Astrocyte of the spinal cord (primary cell): ENCODE measurements at places on chromosomes 4 and X.

DNA sequence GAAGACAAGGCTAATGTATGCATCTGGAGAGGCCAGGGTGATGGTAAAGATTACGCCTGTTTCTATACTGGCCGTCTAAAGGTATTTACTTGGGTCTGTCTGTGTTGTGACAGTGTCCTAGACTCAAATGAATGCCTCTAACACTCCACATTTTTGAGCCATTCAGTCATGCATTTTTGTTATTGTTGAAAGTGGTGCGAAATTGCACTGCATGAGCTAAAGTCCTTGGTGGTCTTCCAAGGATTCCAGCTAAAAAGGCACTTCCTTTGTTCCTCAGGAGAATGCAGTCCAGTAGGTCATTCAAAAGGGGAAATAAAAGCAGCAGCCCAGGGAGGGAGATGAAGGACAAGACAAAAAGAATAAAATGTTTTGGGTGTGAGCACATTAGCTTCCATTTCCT, 3.0 kb downstream of the GPC4 start:
- DNase-seq, result peak; percentile 63

DNA sequence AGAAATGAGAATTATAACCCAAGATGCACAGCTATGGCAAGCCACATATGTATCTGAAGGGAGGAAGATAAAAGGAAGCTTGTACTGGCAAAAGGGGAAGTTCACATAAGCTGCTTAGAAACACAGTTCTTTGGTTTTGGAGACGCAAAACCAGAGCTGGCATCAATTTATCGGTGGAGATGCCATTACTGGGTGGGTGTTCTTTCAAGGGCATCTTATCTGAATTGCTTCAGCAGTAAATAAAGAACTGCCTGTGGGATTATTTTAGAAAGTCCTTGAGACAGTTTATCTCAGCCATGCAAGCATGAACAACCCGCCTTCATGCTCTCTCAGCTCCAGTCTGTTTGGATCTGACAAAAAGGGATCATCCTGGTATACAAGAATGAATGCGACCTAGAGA, 60.8 kb downstream of the DDX60 start:
- no peak for DNase-seq

GRCh38 chr4:148062301-148062950, 330.5 kb downstream of the ARHGAP10 start:
- no peak for DNase-seq

DNA sequence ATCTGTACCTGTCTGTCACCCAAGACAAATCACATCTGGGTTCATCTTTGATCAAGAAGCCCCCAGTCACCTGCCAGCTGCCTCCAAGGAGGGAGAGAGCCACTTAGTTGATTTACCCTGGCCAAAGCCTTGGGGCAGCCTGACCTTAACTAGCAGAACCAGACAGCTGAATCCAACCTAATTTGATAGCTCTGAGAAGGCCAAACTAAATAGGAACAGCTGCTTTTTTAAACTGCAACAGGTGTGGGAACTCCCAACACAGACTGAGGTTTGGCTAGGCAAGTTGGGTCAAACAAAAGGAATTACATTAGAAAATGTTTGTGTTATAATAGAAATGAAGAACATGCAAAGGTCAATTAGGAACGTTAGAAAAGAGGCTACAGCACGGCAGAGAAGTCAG, 375.7 kb downstream of the NLGN4X start:
- no peak for DNase-seq

DNA sequence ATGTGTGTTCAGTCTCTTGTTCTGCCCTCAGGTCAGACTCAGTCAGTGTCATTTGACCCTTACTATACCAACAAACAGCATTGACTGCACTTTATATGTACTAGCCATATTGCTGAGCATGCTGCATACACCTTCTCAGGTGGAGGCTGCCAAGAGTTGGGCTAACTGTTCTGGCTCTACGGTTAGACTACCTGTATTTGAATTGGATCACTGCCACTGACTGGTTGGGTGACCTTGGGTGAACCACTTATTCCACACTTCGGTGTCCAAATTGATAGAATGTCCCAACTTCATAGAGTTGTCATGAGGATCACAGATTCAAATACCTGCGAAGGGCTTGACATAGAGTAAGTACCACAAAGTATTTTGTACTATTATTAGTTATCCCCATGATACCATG, 91.2 kb upstream of the GPR50 start:
- DNase-seq, result no peak

DNA sequence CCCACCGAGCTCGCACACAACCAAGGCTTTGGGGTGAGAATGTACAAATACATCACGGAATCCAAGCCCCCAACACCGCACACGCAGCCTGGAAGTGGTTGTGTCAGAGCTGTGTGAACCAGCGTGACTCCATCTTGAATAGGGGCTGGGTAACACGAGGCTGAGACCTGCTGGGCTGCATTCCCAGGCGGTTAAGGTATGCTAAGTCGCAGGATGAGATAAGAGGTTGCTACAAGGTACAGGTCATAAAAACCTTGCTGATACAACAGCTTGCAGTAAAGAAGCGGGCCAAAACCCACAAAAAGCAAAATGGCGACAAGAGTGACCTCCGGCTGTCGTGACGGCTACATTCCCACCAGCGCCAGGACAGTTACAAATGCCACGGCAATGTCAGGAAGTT, 258.4 kb downstream of the DHRSX start:
- no peak for DNase-seq

DNA sequence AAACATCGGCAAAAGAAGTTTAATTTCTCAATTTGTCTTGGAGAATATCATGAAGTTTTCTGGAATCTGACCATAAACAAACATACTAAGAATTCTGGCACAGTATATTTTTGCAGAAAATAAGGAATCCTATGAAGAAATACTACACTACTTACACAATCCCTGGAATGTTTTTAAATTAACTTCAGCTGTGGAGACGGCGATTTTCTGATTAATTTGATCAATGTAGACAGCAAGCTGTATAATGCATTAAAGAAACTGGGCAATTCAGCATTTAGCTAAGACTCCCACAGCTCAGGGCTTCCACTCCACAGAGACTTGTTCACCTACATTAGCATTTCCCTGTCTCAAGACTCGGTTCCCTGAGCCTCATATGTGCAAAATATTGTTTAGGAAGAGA, 12.2 kb downstream of the EGFL6 start:
- no peak for DNase-seq

DNA sequence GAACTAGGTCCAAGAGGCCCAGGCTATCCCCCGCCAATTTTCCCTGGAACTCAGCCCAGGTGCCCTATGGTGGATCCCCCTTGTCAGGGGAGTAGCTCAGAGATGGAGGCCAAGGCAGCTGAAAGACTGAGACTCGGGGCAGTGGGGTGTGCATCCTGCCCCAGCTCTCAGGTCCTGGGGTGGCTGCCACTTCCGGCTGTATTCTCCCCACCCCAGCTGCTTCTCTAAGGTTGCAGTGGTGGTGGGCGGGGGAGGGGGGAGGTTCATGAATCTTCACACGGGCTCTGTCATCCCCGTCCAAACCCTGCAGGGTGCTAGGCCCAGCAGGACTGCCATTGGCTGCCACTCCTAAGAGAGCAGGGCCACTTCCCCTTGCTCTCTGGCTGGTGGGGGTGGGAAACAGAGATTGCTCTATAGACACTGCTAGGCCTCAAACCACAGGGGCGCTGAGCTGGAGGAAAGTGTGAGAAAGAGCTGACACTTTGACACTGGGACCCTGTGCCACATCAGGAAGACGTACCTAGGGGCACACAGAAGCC, 1.5 kb downstream of the SASH3 start:
- DNase-seq, result no peak

DNA sequence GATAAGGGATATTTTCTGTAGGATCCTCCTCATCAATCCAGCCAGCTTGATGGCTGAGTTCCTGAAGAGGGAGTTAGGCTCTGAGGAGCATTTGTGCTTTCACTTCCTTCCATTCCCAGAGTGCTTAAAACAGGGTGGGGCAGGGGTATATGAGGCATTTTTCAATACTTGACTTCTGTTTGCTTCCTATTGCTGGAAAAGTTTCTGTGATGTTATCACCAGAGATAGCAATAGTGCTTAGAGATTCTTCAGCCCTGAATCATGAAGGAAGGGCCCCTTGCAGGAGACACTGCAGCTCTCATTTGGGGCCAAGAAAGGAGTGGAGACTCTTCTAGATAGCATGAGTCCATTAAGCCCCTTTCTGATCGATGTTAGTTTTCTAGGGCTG, 166.7 kb upstream of the RPS6KA3 start:
- no peak for DNase-seq

- DNase-seq, result peak; percentile 22
Measured at GRCh38 chr4:106201373-106201772, 114.6 kb downstream of the TBCK start.

DNA sequence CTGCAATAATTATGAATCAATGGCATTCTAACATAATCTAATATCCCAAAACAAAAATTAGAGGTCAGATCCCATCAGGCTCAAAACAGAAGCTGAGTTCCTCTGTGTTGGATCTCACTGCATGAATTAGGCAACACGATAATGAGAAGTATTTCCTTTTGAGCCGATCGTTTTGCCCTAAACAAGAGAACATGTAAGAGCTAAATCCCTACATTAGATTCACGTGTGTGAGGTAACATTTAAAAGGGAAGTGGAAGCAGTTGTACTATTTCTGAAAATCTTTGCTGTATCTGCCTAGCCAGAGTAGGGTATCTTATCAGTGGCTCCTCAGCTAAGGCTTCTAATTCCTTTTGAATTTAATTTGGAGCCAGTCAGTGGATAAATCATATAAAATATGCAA, 115.6 kb downstream of the C4orf51 start:
- no peak for DNase-seq

DNA sequence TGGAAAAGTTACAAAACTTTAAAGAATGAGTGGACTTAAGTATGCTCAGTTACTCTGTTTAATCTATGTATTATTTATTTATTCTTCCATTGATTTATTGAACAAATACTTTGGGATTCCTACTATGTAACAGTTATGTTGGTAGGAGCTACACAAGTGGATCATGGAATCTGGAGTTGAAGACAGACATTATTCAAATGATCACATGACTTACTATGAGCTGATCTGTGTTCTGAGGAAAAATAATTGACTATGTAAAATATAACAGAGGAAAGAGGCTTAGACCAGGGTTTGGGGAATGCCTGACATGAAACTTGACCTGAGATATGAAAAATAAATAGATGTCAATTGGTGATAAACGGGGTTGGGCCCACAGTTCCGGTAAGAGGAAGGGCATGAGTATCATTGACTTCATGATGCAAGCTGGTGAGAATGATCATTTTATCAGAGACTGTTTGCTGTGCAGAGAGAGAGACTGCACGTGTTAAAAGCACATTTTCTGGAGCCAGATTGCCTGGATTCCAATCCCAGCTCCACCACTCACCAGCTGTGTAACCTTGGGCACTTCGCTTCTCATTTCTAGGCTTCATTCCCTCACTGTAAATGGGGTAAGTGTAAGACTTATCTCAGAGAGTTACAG, 179.0 kb downstream of the SPCS3 start:
- peak; percentile 8 for DNase-seq

DNA sequence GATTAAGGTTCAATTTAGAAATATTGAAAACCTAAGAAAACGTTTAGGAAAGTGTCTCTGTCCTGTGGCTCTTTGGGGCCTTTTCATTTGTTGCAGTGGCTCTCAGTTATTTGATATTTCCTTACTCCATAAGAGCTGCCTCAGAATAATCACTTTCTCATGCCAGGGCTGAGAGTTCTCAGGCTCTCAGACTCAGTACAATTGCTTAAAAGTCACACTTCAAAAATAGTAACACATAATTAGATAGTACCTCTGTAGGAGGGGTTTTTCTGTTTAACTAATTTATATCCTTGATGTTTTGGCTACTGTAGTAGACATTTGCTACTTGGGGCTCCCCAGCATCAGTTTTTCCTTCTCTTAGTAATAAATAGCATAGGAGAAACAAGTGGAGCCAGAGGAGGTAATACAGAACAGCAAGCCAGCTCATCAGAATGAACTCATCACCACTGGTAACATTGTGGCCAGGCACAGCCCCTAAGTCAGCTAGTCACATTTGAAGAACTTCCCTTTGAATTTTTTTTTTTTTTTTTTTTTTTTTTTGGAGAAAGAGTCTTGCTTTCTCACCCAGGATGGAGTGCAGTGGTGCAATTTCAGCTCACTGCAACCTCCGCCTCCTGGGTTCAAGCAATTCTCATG, 8.0 kb upstream of the HNRNPD start:
- no peak for DNase-seq
